ENCODE measurements at places on chromosomes 2 and 18.

GRCh38 chr2:146917431-146918042 lies 927.3 kb upstream of the ACVR2A start:
- no peak for DNase-seq
- no peak overlapping the region for H3K27ac ChIP-seq
- H3K4me1 ChIP-seq: no peaks in the 10 kb centered on the region

GRCh38 chr2:181264441-181264840 lies 192.7 kb upstream of the ITGA4 start:
- no peak overlapping the region for H3K27ac ChIP-seq
- no peak for DNase-seq
- H3K36me3 ChIP-seq: peaks cover 20% of the 10 kb centered on the region
- no peaks in the 10 kb centered on the region for H3K27me3 ChIP-seq
- no peak overlapping the region for H3K4me3 ChIP-seq
- H3K4me1 ChIP-seq: peaks cover 11% of the 10 kb centered on the region

DNA sequence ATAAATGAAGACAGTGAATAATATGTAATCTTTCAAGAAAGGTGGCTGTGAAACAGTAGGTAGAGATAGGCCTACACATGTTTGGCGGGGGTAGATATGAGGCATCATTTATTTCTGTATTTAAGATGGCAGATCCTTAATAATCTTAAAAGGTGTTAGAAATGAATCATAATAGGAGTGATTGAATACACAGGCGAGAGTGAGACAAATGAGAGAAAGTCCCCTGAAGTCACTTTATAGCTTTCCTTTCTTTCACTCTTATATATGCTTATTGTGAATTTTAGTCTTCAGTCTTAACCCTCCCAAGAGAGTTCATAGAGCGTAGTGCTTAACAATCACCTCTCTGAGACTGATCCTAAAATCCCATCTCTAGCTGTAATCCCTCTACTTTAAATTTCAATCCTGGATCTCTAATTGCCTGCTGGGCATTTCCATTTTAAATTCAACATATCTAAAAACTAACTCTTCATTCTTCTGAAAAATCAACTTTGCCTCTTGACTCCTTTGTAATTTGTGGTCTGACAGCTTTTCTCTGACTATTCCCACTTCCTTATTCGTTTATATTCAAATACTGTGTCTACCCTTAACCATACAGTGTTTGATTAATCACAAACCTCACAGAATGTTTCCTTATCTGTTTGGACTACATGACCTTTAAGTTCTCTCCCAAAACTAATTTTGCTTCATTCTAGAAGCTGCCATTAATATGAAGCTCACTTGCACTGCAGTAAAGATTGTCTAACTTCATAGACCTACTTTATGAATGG lies 463.7 kb upstream of the FSIP2 start:
- no peak for DNase-seq
- no peaks in the 10 kb centered on the region for H3K4me1 ChIP-seq
- no peak overlapping the region for H3K4me3 ChIP-seq

DNA sequence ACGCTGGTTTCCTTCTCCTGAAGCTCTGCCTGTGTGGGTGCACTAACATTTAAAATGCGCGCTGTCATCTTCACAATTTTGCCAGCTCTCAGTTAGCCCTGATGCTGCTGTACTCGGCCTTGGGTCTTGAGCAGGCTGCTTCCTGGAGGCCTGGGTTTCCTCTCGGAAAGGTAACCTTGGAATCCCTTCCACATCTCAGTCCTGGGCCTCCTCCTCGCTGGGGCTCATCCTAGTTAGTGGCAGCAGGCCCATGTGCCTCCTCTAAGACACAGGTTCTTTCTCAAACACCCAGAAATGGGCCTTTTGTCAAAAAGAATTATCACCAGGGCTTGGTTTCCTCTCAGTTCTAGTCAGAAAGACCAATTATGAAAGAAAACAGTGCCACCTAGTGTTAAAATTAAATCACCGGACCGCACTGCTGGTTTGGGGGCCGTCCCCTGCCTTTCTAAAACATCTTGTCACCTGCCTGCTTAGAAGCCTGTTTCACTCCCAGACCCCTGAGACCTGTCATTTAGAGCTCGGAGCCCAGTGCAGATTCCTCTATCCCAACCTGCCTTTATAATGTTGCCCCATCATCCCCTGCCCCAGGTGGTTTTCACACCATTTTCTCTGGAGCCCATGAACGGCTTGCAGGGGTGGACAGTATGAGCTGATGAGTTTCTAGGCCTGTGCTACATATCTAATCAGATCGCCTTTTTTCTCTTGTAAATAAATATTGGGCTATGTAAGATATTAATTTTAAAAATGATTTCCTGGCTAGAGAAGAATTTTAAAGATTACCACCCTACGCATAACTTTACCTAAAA lies 42.4 kb downstream of the HK2 start:
- DNase-seq: peak; percentile 86
- H3K36me3 ChIP-seq: peaks cover 80% of the 10 kb centered on the region
- H3K4me1 ChIP-seq: peaks cover 2% of the 10 kb centered on the region
- no peak overlapping the region for H3K4me3 ChIP-seq

GRCh38 chr18:35580701-35581539 lies 620 bp upstream of the GALNT1 start:
- H3K36me3 ChIP-seq: peaks cover 11% of the 10 kb centered on the region
- H3K4me1 ChIP-seq: peaks cover 22% of the 10 kb centered on the region
- peak overlapping the region; percentile 66 for H3K27ac ChIP-seq
- H3K4me3 ChIP-seq: peak overlapping the region; percentile 73
- peaks cover 12% of the 10 kb centered on the region for H3K27me3 ChIP-seq
- DNase-seq: peak; percentile 86

GRCh38 chr18:31219395-31219794 lies 56.7 kb upstream of the DSC1 start:
- no peak overlapping the region for H3K27ac ChIP-seq
- no peaks in the 10 kb centered on the region for H3K4me1 ChIP-seq
- no peak for DNase-seq
- no peaks in the 10 kb centered on the region for H3K36me3 ChIP-seq
- H3K27me3 ChIP-seq: no peaks in the 10 kb centered on the region

DNA sequence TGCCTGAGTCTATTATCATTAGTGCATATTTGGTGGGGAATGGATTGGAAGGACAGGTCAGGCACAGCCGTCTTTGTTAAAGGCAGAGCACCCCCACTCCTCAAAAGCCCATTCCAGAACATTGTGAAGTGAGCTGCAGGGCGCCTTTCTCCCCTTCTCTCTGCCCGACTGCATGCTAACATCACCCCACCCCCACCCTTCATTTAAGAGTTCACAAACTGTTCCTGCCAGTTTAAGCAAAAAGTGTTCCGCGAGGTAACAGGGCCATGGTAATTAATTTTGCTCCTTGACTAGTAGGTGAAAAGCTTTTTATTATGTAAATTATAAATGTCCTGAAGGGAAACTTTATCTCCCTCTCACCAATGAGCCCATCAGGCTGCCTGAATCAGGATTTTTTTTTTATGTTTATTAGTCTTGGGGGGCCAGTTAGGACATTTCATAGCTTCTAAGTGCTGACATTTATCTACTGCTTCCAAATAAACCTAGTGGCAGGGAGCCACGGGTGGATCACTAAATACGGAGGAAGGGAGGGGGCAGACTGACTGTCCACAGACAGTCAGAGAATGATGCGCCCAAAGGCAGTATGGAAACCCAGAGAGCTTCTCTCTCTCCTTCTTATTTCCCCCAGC lies 99.4 kb downstream of the FTCDNL1 start:
- H3K4me3 ChIP-seq: no peak overlapping the region
- no peak for DNase-seq
- no peaks in the 10 kb centered on the region for H3K4me1 ChIP-seq
- H3K27ac ChIP-seq: no peak overlapping the region

- H3K4me3 ChIP-seq: peak overlapping the region; percentile 78
- H3K27ac ChIP-seq: peak overlapping the region; percentile 94
- no peaks in the 10 kb centered on the region for H3K27me3 ChIP-seq
- H3K36me3 ChIP-seq: peaks cover 15% of the 10 kb centered on the region
- DNase-seq: peak; percentile 82
- peaks cover 65% of the 10 kb centered on the region for H3K4me1 ChIP-seq
Observed at GRCh38 chr2:46351098-46351749, 54.0 kb downstream of the EPAS1 start.

DNA sequence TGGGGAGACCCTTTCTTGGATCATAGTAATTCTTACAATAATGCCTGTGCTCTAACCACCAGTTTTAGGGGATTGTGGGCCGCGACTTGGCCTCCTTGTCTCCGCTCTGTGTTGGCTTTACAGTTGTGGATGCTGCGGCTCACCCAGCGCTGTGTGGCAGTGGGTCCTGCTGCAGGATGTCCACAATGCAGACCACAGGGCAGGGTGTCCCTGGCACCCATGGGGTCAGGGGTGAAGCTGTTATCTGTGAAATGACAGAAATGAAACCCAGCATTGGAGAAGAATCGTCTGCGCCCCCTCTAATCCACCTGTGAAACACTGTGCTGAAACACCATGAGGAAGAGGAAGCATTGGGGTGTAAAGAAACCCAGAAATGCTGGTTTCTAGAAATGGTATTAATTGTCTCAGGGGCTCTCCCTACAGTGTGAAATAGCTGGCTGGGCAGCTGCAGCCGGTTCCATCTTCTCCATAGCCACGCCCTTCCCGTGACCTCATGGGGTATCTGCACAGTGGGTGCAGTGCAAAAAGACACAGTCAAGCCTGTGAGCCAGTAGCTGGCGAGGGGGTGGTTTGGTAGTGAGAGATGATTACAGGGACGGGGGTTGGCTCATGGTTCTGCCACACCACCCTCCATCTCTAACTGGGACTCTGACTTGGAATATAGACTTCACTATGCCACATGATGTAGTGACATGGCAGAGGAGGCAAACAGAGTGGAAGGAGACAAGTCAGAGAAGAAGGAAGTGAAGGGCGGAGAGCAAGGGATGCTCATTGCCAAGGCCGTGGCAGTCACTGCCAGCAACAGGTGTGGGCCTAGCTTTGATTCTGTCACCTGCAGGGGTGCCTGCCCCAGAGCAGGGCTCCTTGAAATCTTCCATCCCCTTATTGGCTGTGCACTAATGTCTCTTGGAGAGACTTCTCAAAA lies 16.2 kb downstream of the INPP4A start:
- peaks cover 80% of the 10 kb centered on the region for H3K4me1 ChIP-seq
- DNase-seq: peak; percentile 88
- H3K27ac ChIP-seq: peak overlapping the region; percentile 94
- peak overlapping the region; percentile 51 for H3K4me3 ChIP-seq
- H3K27me3 ChIP-seq: no peaks in the 10 kb centered on the region

DNA sequence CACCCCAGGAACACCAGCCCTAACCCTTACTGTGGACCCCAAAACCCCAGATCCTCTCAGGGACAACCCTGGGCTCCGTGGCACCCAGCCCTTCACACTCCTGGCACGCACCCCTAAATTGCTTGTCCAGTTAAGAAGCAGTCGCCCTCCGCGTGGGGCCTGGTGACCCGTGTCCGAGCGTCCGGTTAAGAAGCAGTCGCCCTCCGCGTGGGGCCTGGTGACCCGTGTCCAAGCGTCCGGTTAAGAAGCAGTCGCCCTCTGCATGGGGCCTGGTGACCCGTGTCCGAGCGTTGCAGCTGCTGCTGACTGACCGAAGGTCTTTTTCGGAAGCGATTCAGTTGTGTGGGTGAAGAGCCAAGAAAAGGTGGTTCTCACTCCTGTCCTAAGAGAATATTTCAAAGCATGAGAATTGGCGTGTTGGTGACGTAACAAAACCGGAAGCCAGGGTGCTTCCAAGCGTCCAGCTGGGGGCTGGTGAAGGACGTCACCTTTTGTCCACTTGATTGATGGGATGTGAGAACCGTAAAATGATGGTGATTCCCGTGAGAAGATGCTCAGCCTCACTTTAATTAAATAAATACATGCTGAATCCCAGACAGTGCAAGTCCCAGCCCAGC lies 70.5 kb downstream of the KCNG2 start:
- no peak for DNase-seq
- H3K27ac ChIP-seq: no peak overlapping the region
- no peaks in the 10 kb centered on the region for H3K4me1 ChIP-seq
- H3K36me3 ChIP-seq: no peaks in the 10 kb centered on the region

- no peak for DNase-seq
- peaks cover 3% of the 10 kb centered on the region for H3K4me1 ChIP-seq
- peaks cover 8% of the 10 kb centered on the region for H3K36me3 ChIP-seq
- H3K4me3 ChIP-seq: no peak overlapping the region
- H3K27ac ChIP-seq: no peak overlapping the region
- H3K27me3 ChIP-seq: no peaks in the 10 kb centered on the region
Observed at GRCh38 chr18:57648414-57648813, 26.8 kb upstream of the NARS1 start.

GRCh38 chr18:111306-112014 lies 46.9 kb upstream of the USP14 start:
- peaks cover 3% of the 10 kb centered on the region for H3K36me3 ChIP-seq
- peaks cover 9% of the 10 kb centered on the region for H3K4me1 ChIP-seq
- DNase-seq: peak; percentile 92
- peak overlapping the region; percentile 87 for H3K27ac ChIP-seq

- peaks cover 62% of the 10 kb centered on the region for H3K36me3 ChIP-seq
- no peaks in the 10 kb centered on the region for H3K27me3 ChIP-seq
- peaks cover 52% of the 10 kb centered on the region for H3K4me1 ChIP-seq
- DNase-seq: peak; percentile 68
Observed at GRCh38 chr2:43559391-43560230, 36.2 kb downstream of the THADA start.

DNA sequence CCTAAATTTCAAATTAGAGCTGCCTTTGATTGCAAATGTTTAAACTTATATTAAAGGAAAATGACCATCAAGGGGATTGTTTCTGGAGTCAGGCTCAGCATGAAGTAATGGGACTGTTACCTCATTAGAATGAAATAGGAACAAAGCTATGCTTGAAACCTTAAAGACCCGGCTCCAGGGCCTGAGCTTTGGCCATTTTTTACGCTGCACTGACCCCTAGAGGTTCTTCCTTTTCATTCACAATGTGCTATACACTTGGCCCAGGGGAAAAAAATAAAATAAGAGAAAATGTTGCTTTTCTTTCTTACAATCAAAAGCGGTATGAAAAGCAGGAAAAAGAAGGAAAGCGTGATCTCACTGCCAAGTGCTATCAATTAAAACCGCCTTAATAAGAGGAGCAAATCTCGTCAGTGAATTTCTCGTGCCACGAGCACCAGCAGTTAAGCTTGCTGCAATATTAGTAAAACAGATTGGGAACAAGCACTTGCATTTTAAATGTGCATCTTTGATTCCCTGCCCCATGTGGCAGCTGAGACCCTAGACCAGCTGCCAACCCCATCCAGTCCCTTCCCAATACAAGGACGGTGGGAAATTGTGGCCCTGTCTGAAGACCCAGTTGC lies 96.6 kb downstream of the MBD2 start:
- H3K4me3 ChIP-seq: no peak overlapping the region
- H3K4me1 ChIP-seq: peaks cover 15% of the 10 kb centered on the region
- no peaks in the 10 kb centered on the region for H3K27me3 ChIP-seq
- no peak overlapping the region for H3K27ac ChIP-seq
- peak; percentile 69 for DNase-seq

Data from activated CD4-positive, alpha-beta T cell treated with anti-CD3 and anti-CD28 coated beads, Interleukin-2, amount 10 ng/mL, durations not matched to agents 24 days and 14 days (primary cell).